ENCODE measurements at places on chromosomes 1 and 21. TPM values are rescaled to one million over a fixed set of nuclear protein-coding genes. Genes with fewer than 3 reads are reported as not detected.
A peak's percentile ranks its signal among the peaks of the same experiment; 100 is the strongest.

GRCh38 chr1:183693521-183693920 lies 40.4 kb upstream of the APOBEC4 start:
- no peaks in the 10 kb centered on the region for H3K27me3 ChIP-seq
- no peaks in the 10 kb centered on the region for H3K36me3 ChIP-seq

Gene PRDM16
- not detected for total RNA-seq

DNA sequence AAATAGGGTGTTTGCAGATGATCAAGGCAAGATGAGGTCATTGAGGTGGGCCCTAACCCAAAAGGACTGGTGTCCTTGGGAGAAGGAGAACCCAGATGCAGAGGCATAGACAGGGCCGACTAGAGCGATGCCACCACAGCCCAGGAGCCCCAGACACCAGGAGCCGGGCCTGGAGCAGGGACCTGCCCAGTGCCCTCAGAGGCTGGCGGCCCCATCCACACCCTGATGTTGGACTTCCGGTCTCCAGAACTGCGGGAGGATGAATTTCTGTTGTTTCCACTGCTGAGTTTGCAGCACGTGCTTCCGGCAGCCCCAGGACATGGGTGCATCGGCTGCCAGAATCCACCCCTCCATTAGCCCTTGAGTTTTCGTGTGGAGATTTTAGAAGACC lies 7.2 kb upstream of the ACTRT2 start:
- H3K27ac ChIP-seq = no peak overlapping the region
- no peaks in the 10 kb centered on the region for H3K4me1 ChIP-seq
- DNase-seq = no peak
- no peaks in the 10 kb centered on the region for H3K36me3 ChIP-seq
- no peaks in the 10 kb centered on the region for H3K27me3 ChIP-seq
- H3K4me3 ChIP-seq = no peak overlapping the region

GRCh38 chr1:231748760-231749415 lies 122.3 kb downstream of the DISC1 start:
- no peak overlapping the region for H3K27ac ChIP-seq
- H3K4me1 ChIP-seq = no peaks in the 10 kb centered on the region
- no peak overlapping the region for H3K4me3 ChIP-seq
- DNase-seq = peak; percentile 10

Gene UTS2
- total RNA-seq = not detected

DNA sequence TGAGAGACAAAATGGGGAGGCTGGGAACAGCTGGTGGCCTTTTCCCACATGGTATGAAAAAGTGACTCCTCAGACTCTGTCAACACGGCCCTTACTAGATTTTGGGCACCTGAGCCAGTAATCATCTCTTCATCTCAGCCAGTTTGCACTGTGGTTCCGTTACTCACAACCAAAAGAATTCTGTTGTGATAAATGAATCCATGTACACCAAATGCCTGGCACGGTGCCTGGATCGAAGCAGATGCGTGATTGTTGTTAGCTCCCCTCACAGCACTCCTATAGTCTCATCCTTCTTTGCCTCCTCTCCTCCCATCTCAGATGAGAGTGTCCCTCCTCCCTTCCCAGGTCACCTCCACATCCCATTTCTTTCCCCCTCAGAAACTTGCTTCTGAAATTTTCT lies 57.9 kb upstream of the GJB5 start:
- H3K27me3 ChIP-seq = no peaks in the 10 kb centered on the region
- H3K36me3 ChIP-seq = no peaks in the 10 kb centered on the region
- H3K4me3 ChIP-seq = no peak overlapping the region
- H3K4me1 ChIP-seq = no peaks in the 10 kb centered on the region
- H3K27ac ChIP-seq = no peak overlapping the region
- DNase-seq = no peak

Gene RGS1
- not detected for total RNA-seq

DNA sequence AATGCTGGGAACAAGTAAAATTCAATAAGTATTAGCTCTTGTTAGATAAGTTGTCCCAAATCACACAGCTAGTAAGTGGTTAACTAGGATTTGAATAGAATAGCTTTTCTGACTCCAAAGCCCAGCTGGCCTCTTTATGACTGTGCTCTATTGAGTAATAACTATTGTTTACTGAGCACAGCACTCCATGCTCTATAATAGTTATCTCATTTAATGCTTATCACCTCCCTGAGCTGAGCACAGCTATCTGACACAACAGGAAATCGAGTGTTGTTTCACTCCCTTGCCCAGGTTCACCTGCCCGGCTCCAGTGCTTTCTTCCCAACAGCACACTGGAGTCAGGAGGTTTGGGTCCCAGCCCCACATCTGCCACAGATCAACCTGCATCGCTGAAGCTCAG lies 38.8 kb upstream of the STMN1 start:
- no peaks in the 10 kb centered on the region for H3K36me3 ChIP-seq
- H3K27ac ChIP-seq = no peak overlapping the region
- H3K27me3 ChIP-seq = no peaks in the 10 kb centered on the region
- no peak overlapping the region for H3K4me3 ChIP-seq
- no peaks in the 10 kb centered on the region for H3K4me1 ChIP-seq

- H3K4me1 ChIP-seq = no peaks in the 10 kb centered on the region
- no peak for DNase-seq
- no peak overlapping the region for H3K4me3 ChIP-seq
- H3K36me3 ChIP-seq = no peaks in the 10 kb centered on the region
Measured at GRCh38 chr1:70382682-70383081, 28.2 kb upstream of the ANKRD13C start.

- H3K27me3 ChIP-seq = no peaks in the 10 kb centered on the region
- H3K4me3 ChIP-seq = no peak overlapping the region
- H3K4me1 ChIP-seq = no peaks in the 10 kb centered on the region
- H3K36me3 ChIP-seq = no peaks in the 10 kb centered on the region
Measured at GRCh38 chr21:24225431-24225830, 1381.8 kb downstream of the MRPL39 start.

Gene SLC2A5
- not detected for total RNA-seq

DNA sequence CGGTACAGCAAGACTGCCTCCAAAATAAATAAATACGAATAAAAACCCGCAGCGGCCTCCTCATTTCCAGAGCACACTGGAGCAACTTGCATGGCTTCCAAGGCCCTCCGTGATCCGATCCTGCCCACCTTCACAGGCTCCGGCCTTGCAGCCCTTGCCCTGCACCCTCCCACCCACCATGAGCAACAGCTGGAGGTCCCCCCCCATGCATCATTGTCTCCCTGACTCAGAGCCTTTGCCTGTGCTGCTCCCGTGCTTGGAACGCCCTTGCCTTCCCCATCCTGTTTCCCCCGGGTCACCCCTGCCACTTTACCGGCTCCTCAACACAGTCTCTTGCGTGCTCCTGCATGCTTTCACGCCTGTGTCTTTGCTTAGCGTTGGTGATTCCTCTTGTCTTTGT lies 71.0 kb upstream of the ANGPTL1 start:
- no peaks in the 10 kb centered on the region for H3K27me3 ChIP-seq
- H3K4me3 ChIP-seq = no peak overlapping the region
- no peaks in the 10 kb centered on the region for H3K36me3 ChIP-seq

DNA sequence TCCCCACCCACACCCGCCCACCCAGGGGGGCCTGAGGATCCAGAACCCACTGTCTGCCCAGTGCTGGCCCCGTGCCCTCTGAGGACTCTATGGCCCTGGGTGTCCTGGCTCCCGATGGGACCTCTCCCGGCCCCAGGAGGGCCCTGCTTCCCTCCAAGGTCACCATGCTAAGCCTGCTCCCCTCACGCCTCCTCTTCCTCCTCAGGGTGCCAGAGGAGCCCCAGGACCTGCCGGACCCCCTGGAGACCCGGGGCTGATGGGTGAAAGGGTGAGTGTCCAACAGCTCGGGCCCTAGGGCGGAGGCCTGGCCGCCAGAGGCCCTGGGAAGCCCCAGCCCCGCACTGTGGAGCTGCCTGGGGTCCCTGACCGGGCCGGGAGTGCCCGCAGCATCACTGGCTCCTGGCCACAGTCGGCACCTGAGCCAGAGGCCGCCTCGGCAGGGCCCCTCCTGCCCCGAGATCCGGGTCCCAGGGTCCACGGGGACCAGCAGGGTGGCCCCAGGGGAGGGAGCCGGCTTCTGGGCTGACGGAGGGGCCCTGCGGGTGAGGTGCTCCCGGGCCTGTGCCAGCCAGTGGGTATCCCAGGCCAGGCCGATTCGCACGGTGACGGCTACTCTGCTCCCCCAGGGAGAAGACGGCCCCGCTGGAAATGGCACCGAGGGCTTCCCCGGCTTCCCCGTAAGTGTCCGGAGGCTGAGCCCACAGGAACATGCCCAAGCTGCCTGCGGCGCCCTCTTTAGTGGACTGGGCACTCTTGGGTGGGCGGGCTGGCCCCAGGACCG lies 16.1 kb downstream of the COL6A1 start:
- DNase-seq = no peak
- 0 out of 2 replicates have a peak, but pooled peaks cover 1% of the 10 kb centered on the region for H3K4me1 ChIP-seq
- H3K27ac ChIP-seq = peak overlapping the region; percentile 42
- H3K27me3 ChIP-seq = no peaks in the 10 kb centered on the region

DNA sequence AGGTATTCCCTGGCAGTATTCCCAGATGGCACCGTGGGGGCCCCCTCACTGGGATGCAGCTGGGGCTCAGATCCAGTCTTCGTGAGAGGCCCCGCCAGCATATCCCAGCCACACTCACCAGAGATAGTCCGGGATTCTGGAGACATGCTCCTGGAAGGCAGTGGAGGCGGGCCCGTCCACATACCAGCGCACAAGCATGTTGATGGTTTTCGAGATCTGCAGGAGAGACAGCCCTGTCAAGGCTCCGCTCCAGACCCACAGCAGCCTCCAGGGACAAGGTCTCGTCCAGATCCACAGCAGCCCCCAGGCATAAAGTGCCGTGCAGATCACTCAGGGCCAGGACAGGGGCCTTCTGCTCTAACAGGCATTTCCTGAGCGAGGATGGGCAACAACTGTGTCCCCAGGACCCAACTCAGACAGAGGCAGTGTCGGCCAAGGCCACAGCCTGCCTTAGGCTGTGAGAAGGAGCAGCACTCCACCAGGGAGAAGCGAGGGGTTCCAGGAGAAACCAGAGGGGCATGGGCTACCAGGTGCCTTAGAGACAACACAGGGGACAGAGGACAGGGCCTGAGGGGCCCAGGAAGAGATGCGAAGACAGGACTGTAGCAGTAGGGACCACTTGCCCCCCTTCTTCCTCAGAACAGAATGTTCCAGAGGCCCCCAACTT lies 14.8 kb downstream of the LSS start:
- DNase-seq = no peak
- H3K27ac ChIP-seq = no peak overlapping the region
- H3K4me1 ChIP-seq = no peaks in the 10 kb centered on the region
- no peak overlapping the region for H3K4me3 ChIP-seq

- no peak overlapping the region for H3K27ac ChIP-seq
- H3K36me3 ChIP-seq = no peaks in the 10 kb centered on the region
- H3K4me3 ChIP-seq = no peak overlapping the region
- H3K27me3 ChIP-seq = no peaks in the 10 kb centered on the region
Measured at GRCh38 chr1:101520302-101520701, 283.5 kb downstream of the S1PR1 start.

DNA sequence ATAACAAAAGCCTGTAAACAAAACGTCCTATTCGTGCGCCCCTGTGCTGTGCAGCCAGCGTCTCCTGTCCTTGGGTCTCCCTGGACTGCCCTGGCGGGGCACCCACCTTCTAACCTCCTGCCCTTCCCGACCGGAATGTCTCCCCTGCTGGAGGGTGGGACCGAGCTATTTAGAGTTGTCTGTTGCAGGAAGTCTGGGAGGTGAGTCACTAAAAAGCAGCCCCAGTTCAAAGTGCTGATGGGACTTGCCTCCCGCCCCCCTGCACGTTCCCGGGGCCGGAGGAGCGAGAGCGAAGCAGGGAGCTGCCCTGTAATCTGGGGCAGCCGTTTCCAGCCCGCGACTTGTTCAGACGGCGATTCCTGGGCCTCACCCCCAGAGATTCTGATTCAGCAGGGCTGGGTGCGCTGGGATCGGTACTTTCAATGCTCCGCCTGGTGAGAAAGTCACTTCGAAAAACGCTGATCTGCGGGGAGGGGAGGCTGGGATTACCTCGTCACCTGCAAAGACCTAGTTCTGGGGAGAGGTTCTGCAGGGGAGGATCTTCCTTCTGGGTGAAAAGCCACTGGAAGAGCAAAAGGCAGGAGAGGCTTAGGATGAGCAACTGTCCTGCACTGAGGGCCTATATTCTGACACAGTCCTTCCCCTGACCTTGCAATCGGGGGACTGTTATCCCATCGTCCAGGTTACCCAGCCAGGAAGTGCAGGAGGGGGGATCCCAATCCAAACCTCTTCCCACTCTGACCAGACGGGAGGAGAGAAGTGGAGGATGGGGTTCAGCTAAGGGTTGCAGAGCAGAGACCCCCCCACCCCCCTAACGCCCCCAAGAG lies 1.2 kb upstream of the DHRS3 start:
- H3K27me3 ChIP-seq = no peaks in the 10 kb centered on the region
- peak overlapping the region; percentile 66 for H3K4me3 ChIP-seq
- H3K4me1 ChIP-seq = peaks cover 21% of the 10 kb centered on the region
- peak; percentile 83 for DNase-seq
- H3K27ac ChIP-seq = peak overlapping the region; percentile 87

- no peak overlapping the region for H3K27ac ChIP-seq
- DNase-seq = peak; percentile 83
- peaks cover 17% of the 10 kb centered on the region for H3K36me3 ChIP-seq
Measured at GRCh38 chr1:232426801-232427200, 203.1 kb downstream of the SIPA1L2 start.

GRCh38 chr1:1168451-1169411 lies 4.9 kb upstream of the TTLL10 start:
- DNase-seq = no peak
- no peak overlapping the region for H3K27ac ChIP-seq
- H3K4me3 ChIP-seq = no peak overlapping the region
- H3K4me1 ChIP-seq = no peaks in the 10 kb centered on the region

Gene TNFAIP8L2
- total RNA-seq = not detected

Gene C4BPA
- total RNA-seq = not detected

Gene ZYG11A
- total RNA-seq = 2.0 TPM

GRCh38 chr1:12032161-12032621 lies 12.9 kb downstream of the MIIP start:
- H3K4me1 ChIP-seq = peaks cover 1% of the 10 kb centered on the region
- no peak for DNase-seq
- H3K27me3 ChIP-seq = no peaks in the 10 kb centered on the region
- H3K27ac ChIP-seq = no peak overlapping the region

Gene NR1I3
- total RNA-seq = not detected

GRCh38 chr1:166432655-166433054 lies 265.9 kb upstream of the FAM78B start:
- H3K4me1 ChIP-seq = no peaks in the 10 kb centered on the region
- H3K4me3 ChIP-seq = no peak overlapping the region
- no peak overlapping the region for H3K27ac ChIP-seq
- no peaks in the 10 kb centered on the region for H3K36me3 ChIP-seq
- DNase-seq = no peak

Gene SPRR5
- total RNA-seq = not detected

Gene GABRD
- total RNA-seq = not detected

GRCh38 chr21:10464975-10465374 lies 56.4 kb upstream of the TPTE start:
- no peaks in the 10 kb centered on the region for H3K4me1 ChIP-seq
- H3K27me3 ChIP-seq = no peaks in the 10 kb centered on the region
- H3K36me3 ChIP-seq = no peaks in the 10 kb centered on the region

Gene TMEM50A
- 101 TPM for total RNA-seq

Gene LRRN2
- not detected for total RNA-seq

- peaks cover 4% of the 10 kb centered on the region for H3K36me3 ChIP-seq
- H3K4me3 ChIP-seq = peak within 1 kb of the TSS; percentile 38
- H3K4me1 ChIP-seq = peaks cover 3% of the 10 kb centered on the region
- no peak for DNase-seq
Measured at GRCh38 chr1:42784946-42785693, at the start of gene TMEM269. Gene TMEM269 (plus strand): TSS chr1:42784991. CDS start chr1:42789894, 4,903 bp downstream.
